Suppressor macrophage treated with lipopolysaccharide for 4 hours (primary cell): ENCODE measurements at places on chromosomes 16 and 17.

DNA sequence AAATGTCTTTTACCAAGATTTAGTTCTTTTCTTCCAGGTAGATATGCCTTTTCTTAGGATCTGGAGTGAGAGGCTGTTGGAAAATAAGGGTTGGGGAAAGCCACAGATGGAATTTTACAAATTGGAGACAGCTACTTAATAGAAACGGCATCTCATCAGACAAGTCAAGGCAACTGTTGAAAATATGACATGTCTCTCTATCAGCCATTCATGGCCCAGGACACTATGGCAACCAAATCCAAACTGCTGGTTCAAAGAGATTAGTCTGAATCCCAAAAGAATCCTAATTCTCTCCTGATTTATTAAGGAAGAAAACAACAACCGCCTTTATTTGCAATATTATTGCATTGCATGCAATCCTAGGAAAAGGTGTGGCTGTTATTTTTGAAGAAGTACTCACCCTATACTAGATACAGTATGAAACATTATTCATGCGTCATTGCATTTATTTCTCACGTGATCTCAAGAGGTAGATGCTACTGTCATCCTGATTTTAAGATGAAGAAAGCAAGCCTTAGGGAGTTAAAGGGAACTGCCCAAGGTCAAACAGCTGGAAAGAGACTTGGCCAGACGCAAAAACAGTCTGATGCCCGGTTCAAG, 12.6 kb upstream of the CEP20 start:
- DNase-seq = no peak

- peak; percentile 3 for DNase-seq
Measured at GRCh38 chr16:49858200-49859124, 2.5 kb upstream of the ZNF423 start.

- no peak for DNase-seq
Measured at GRCh38 chr16:13553453-13553985, 366.4 kb upstream of the ERCC4 start.

- DNase-seq = no peak
Measured at GRCh38 chr16:66711581-66711980, 15.0 kb upstream of the CMTM4 start.

- no peak for DNase-seq
Measured at GRCh38 chr17:83151442-83152226, 72.2 kb downstream of the METRNL start.

GRCh38 chr17:49101054-49101534, 31.5 kb upstream of the B4GALNT2 start:
- DNase-seq = no peak
